ENCODE measurements at places on chromosomes 11 and 22.

GRCh38 chr22:39017596-39018365 is 3.1 kb upstream of the APOBEC3D start:
- DNase-seq = no peak

DNA sequence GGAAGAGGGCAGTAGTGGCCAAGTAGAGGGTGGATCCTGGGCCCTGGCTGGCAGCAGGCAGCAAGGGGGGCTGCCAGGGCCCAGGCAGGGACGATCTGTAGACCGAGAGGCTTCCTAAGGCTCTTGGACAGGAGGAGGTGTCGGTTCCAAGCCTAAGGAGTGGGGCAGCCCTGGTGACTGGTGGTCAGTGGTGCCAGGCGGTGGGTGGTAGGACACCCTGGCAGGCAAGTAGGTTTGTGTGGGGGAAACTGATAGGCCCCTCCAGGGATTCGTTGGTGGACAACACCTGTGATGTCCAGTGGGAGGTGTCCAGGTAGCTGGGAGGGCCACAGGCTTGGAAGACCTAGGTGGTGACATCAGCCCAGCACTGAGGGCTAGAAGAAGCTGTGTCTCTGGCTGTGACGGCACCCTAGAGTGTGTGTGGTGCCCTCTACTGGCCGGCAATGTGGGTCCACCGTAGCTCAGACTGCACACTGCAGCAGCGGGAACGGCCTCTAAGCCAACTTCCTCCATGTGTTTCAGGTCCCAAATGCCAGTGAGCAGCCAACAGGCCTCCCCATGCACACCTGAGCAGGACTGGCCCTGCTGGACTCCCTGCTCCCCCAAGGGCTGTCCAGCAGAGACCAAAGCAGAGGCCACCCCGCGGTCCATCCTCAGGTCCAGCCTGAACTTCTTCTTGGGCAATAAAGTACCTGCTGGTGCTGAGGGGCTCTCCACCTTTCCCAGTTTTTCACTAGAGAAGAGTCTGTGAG is 9.4 kb upstream of the SAMM50 start:
- DNase-seq = peak; percentile 21

GRCh38 chr11:130146796-130147195 is 12.8 kb upstream of the ST14 start:
- DNase-seq = no peak

- no peak for DNase-seq
Observed at GRCh38 chr22:36520423-36520822, 8.5 kb downstream of the EIF3D start.

GRCh38 chr11:57322256-57323166 is 2.2 kb downstream of the TNKS1BP1 start:
- no peak for DNase-seq

GRCh38 chr22:26990503-26991189 is 333.3 kb downstream of the MIAT start:
- DNase-seq = no peak

- no peak for DNase-seq
Observed at GRCh38 chr22:23749841-23750301, 1.0 kb downstream of the ZNF70 start.

GRCh38 chr11:34620202-34620601 is 691 bp upstream of the EHF start:
- DNase-seq = no peak

- DNase-seq = no peak
Observed at GRCh38 chr11:105673089-105673488, 63.2 kb downstream of the GRIA4 start.

DNA sequence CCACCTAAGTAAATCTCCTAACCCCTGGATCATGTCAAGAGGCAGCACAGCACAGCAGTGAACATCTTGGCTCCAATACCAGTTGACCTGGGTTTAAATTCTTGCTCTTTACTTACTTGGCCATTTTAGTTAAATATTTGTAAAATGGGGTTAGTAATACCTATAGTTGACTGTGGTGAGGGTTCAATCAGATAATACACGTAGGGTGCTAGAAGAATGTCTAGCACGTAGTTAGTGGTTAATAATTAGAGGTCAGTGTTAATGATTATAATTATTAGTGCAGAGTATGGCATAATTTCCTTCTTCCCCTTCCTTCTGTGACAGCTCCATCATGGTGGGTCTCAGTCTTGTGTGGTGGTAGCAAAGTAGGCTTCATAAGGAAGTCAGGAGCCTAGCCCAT is 520.8 kb downstream of the INSC start:
- DNase-seq = no peak

- DNase-seq = no peak
Observed at GRCh38 chr11:6864438-6864837, 1.6 kb downstream of the OR10A2 start.

DNA sequence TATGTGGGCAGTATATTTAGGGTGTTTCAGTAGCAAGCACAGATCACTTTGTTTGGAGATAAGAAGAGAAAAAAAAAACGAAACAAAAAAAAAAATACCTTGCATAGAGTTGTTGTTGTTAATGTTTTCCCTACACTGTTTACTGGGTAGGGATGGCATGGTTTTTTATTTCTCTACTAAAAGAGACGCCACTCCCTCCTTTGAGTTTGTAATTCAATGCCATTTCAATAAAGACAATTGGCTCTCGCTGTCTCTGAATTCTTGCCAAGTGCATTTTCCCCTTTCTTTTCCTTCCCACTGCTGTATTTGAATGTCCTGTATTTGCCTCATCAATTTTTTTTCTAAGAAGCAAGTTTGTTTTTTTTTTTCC is 213.9 kb upstream of the UBASH3B start:
- DNase-seq = no peak

DNA sequence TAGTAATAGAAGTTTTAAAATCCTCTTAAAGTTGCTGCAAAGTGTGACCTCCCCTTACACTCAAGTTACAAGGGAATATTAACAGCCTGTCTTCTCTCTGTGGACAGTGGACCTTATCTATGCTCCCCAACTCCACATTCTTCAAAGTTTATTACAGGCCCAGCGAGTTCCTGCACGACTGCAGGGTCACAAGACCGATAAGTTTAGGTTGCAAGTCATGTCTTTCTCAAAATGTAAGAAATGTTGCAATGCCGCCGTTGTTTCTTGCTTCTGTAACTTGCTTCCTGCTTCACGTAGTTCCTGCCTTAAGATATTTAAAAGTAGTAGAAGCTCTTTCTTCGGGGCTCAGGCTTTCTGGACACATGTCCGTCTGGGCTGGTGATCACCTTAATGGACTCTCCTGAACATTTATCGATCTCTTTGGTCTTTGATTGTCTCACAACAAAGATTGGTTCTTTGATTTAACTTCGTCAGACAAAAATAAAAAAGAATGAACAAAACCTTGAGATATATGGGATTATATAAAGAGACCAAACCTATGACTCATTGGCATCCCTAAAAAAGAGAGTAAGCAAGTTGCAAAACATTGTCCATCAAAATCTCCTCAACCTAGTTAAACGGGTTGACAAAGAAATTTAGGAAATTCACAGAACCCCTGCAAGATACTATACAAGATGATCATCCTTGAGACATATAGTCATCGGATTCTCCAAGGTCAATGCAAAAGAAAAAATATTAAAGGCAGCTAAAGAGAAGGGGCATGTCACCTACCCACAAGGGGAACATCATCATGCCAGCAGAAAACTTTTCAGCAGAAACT is 45.4 kb upstream of the GLYAT start:
- no peak for DNase-seq

- no peak for DNase-seq
Observed at GRCh38 chr11:57646194-57646798, 3.4 kb downstream of the YPEL4 start.

DNA sequence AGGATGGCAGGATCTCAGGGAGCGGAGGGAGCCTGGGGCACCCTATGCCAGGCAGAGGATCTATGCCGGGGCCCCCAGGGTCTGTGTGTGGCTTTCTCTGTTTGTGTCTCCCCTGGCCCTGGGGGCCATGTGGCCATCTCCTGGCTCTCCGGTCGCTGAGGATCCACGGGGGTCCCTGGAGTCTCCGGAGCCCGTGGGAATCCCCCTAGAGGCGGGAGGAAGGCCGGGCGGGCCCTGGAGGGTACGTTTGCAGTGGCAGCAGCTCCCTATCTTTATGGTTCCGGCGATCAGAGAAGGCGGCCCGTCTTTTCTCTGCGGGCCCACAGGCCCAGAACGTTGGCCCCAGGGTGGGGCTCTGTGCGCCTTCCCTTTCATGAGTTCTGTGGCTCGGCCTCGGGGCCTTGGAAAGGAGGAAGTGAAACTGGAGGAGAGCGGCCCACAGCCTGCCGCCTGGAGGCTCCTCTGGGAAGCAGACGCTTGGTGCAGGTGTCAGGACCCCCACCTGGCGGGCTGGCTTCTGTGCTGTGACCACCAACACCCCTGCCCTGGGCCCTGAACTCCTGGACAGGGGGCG is 82.1 kb downstream of the KCNQ1 start:
- no peak for DNase-seq

- no peak for DNase-seq
Observed at GRCh38 chr11:103997082-103997481, 39.4 kb upstream of the DDI1 start.

- no peak for DNase-seq
Observed at GRCh38 chr11:47466701-47467250, 17.8 kb upstream of the RAPSN start.

GRCh38 chr22:48938741-48939140 is 888.9 kb downstream of the BRD1 start:
- DNase-seq = no peak

GRCh38 chr11:64686466-64687170 is 36.4 kb downstream of the NRXN2 start:
- no peak for DNase-seq

GRCh38 chr11:73659961-73660360 is 13.6 kb downstream of the PLEKHB1 start:
- DNase-seq = no peak

- DNase-seq = no peak
Observed at GRCh38 chr22:48627203-48627602, 1200.5 kb downstream of the BRD1 start.

DNA sequence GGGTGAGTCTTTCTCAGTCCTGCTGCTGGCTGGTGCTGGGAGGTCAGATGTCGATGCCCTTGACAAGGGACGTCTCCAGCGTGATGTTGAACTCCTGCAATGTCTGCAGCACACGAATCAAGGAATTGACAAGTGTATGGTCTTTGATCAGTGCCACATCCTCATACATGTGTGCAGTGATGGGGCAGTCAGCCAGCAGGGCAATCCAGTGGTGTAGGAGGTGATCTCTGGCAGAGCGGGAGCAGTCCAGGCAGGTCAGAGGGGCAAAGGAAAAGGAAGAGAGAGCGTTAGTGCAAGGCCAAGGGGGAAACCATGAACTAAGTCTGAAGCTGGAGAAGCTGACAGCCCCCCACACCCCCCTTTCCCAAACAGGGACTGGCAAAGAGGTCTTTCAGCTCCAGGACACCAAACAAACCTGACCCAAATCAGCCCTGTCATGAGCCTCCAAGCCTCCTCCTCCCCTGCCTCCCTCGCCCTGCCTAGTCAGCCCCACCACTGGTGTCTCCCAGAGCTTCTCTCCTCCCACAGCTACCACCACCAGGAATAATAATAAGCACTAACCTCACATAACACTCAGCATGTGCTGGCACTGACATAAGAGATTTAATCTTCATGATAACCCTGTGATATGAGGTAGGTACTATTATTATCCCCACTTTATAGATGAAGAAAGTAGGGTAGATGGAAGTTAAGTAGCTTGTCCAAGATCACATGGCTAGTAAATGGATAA is 48.4 kb upstream of the SCUBE2 start:
- no peak for DNase-seq

DNA sequence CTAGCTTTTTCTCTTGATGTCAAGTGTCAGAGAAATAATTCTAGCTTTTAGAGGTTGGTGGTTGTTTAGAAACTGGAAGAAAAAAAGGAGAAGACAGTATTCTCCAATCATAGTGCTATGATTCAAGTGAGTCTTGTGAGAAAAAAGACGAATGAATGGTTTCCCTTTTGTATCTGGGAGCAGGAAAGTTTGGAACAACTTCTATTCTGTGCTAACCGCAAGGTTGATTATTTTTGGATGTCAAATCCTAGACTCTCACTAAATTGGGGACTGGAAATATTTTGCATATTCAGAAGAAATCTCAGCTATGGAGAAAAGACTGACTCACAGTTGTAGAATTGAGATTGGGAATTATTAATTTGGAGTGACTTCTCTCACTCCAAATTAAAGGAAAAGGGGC is 69.2 kb downstream of the SYT13 start:
- no peak for DNase-seq
